ENCODE measurements at places on chromosomes 7 and 10. TPM values are rescaled to one million over a fixed set of nuclear protein-coding genes. Genes with fewer than 3 reads are reported as not detected.

GRCh38 chr7:141113131-141113530 lies 39.3 kb downstream of the TMEM178B start:
- no peak for DNase-seq

GRCh38 chr10:128867819-128868218 lies 599.2 kb upstream of the MGMT start:
- no peak for DNase-seq

DNA sequence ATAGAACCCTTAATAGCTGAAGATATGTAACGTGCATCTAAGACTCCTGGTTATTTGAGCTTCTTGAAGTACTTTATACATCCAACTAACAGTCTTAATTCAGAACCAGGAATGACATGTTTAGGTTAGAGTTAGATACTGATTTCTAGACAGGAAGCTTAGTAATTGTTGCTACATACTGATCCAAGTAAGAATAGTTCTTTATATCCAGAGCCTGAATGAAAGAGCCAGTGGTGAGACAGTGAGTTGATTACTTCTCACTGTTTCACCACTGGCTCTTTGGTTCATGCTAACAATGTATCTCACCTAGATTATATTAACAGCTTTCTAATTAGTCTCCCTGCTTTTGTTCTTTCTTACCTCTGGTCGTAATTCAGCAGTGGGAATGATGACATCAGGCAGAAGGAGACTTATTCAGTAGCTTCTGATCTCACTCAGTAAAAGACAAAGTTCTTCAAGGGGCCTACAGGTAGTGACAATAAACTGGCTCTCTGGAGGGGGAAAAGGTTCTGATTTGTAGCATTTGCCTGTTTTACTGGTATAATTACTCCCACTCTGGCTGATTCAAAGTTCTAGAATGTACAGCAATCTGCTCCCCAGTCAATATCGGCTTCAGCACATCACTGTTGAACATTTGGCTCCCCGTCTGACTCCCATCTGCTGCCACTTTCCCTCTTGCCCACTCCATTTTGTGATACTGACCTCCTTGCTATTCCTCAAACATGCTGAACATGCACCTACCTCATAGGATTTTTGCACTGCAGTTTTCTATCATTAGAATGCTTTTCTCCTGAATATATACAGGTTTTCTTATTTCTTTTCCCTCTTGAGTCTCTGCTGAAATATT lies 29.1 kb downstream of the MCU start:
- DNase-seq: no peak

DNA sequence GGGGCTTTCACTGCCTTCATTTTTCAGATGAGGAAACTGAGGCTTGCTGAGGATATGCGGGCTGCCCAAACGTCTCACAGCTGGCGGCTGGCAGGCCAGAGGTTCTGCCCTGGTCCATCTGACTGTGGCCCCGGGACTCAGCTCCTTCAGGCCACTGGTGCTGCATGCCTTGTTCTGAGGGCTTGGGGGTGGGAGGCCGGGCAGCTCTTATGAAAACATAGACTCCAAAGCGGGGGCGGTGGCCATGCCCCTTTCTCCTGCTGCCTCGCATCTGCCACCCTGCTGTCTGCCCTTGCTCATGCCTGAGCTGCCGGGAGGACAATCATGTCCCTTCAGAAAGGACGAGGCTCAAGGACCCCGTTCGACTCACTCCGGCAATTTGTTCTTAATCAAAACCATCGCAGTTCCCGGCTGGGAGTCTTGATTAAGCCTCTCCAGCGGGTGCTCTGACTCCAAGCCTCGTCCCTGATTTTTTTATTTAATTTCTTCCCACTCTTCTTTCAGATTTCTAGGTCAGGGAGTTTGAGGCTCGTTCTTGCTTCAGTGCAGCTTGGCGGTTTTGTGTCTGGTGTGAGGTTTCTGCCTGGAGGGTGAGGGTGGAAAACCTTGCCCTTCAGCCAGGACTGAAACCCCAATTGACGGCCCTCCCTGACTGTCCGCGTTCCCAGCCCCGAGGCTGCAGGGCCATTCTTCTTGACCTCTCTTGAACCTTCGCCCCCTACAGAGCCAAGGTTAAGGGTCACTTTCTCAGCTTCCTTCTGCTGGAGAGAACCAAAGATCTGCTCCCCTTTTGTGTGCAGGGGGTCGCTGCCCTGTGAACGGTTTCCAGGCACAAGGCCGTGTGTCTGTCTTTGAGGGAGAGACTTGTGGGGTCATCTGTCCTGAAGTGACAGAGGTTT lies 120.8 kb downstream of the DNAJB6 start:
- no peak for DNase-seq

DNA sequence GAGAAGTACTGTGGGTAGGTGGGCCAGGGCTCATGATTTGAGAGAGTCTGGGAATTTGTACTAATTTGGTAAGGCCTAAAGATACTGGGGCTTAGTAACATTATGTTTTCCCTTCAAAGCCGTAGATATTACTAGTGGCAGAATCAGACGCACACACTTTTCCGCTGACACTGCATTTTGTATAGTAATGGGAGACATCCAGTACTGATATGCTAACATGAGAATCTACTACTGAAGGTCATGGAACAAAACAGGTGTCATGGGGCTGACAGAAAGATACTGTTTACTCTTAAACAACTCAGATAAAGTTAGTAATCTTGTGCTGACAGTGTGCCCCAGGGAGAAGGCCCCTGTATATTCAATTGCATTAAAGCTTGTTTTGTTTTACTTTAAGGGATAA lies 11.1 kb upstream of the GIMAP7 start:
- no peak for DNase-seq

DNA sequence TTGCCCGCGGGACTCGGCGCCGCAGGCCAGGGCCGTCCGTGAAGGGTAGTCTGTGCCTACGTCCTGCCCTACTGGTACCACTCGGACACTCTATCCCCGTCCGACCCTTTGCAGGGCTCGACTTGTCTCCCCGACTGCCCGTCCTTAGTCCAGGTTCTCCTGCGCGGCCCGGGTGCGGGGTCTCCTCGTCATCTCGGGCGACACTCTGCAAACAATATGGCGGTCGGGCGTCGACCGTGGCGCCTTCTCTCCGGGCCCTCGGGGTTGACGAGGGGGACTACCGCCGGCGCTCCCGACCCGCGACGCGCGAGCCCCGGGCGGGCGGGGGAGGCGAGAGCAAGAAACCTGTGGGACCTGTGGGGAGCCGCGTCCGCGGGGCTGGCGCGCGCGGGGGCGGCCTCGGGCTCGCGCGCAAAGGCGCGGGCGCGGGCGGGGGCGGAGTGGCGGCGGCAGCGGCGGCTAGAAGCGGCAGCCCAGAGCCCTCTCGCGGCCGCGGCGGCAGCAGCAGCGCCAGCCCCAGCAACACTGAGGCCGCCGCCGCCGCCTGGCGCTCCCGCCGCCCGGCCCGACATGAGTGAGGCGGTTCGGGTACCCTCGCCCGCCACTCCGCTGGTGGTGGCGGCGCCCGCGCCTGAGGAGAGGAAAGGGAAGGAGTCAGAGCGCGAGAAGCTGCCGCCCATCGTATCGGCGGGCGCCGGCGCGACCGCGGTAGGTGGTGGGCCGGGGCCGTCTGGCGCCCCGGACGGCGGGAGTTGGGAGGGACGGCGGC lies at the start of gene HECTD2:
Gene HECTD2, plus strand, starts transcription at position 476 of the 769 bp plus-strand sequence. Its CDS starts 95 bp downstream, at position 571.
- DNase-seq: peak; percentile 50

DNA sequence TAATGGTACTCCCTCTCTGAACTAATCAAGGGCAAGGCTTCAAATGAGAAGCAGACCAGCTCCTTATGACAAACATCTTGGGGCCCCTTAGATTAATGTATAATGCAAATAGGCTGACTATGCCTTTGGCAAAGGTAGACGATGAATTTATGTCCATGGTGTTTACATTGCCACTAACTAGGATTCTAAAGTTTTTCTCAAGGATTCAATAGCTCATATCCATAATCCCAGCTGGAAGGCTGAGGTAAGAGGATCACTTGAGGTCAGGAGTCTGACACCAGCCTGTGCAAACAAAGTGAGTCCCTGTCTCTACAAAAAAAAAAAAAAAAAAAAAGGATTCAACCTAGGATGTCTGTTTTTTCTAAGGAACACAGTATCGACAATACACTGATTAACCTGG lies 96.5 kb downstream of the ORC5 start:
- no peak for DNase-seq

DNA sequence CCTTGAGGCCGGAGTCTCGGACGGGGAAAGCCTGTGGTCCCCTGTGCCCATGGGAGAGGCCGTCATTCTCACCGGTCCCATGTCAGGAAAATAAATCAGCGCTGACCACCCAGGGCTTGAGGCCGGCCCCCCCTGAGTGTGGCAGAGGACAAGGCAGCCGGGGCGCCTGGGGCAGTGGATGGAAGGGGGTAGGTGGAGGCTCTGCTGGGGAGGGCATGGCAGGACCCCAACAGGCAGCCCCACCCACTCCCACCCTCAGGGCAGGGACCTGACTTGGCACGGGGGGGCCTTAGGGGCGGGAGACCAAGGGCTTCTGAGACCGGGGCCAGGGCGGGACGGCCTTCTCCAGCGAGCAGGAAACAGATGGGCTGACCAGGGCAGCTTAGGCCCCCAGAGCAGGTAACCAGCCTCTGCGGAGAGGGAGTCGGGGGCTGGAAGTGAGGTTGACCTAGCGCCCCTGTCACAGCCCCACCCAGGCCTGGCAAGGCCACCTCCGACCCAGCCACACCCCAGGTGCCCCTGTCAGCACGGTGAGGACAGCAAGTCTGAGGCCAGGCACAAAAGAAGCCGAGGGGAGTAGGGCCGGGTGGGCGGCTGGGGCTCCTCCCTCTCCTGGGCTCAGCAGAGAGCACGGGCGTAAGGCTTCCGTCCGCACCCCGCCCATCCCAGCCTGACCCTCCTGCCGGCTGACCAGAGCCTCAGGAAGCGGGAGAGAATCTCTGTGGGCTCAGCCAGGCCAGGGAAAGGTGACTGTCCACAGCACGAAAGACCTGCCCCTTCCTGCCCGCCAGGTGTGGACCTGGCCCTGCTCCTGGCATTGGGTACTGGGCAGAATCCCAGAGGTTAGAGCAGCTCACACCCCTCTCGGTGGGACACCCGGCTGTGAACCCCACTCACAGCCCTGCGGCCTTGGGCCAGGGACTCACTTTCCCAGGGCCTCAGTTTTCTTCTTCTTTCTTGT lies 87.4 kb downstream of the FOXL3 start:
- no peak for DNase-seq

DNA sequence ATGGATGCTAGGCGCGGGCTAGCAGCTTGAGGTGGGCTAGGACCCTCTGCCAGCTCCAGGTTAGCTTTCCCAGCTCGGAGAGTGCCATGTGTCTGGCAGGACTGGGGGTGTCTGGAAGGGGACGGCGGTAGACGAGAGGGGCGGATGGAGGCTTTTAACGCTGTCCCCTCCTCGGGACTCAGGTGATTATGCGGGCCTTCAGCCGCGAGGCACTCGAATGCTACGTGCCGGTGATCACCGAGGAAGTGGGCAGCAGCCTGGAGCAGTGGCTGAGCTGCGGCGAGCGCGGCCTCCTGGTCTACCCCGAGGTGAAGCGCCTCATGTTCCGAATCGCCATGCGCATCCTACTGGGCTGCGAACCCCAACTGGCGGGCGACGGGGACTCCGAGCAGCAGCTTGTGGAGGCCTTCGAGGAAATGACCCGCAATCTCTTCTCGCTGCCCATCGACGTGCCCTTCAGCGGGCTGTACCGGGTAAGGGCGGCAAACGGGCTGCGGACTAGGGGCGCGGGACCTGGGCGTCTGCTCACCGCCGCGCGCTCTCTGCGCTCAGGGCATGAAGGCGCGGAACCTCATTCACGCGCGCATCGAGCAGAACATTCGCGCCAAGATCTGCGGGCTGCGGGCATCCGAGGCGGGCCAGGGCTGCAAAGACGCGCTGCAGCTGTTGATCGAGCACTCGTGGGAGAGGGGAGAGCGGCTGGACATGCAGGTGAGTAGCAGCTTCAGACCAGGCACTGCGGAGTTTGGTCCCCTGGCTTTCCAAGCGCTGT lies 1.1 kb downstream of the CYP26A1 start:
- no peak for DNase-seq

- DNase-seq: no peak
These were observed 6.3 kb downstream of the EN2 start for GRCh38 chr7:155464183-155464582.

- no peak for DNase-seq
These were observed 97.7 kb upstream of the FAM204A start for GRCh38 chr10:118439824-118440223.

DNA sequence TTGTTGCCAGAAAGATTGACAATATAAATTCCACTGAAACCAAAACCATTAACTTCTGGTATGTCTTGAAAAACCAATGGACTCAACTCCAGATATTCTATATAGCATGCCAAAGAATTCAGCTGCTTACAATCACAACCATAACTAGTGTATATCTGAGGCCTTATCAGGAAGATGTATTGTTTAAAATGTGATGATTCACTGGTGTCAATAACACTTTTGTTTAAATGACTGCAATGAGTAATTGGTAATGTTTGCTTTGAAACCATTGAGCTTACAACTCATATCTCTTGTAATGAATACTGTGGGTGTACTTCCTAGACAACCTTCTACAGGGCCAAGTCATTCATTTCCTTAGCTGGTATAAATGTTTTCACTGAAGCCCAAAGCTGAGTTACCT lies 727.9 kb upstream of the KCND2 start:
- peak; percentile 60 for DNase-seq

DNA sequence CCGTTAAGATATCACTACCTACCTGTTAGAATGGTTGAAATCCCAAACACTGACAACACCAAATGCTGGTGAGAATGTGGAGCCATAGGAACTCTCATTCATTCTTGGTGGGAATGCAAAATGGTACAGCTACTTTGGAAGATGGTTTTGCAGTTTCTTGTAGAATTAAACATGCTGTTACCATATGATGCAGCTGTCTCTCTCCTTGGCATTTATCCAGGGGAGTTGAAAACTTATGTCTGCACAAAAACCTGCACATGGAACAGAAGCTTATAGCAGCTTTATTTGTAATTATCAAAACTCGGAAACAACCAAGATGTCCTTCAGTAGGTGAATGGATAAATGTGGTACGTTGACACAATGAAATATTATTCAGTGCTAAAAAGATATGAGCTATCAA lies 199.5 kb downstream of the BICC1 start:
- no peak for DNase-seq

DNA sequence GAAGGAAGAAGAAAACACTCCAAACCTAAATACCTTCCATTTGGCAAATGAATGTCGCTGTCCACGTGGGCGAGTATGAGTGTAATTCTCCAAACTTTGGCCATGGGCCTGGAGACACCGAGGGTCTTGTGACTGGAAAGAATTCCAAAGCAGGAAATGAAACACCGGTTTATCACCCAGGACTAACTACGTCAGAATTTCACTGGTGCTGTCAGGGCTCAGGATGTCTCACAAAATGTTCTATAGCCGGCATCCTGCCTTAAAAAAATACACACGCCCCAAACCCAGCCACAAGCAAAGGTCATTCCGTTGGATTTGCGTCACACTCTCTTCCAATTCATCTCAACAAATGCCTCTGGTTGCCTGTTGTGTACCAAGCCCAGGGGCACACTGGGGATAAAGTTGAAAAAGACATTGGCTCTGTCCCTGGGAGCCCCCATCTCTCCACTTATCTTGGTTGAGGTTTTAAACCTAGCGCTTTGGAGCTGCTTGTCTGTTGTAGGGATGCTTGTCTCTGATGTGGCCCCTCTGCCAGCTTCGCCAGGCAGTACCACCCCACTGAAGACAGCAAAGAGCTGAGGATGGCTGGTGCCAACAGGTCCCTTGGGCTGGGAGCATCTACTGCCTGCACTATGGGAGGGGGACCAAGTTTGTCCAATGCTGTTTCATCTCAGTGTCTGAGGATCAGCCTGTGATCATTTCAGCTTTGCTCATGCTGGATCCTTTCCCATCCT lies 31.2 kb downstream of the GSTO2 start:
- peak; percentile 71 for DNase-seq

The ANKRD22 gene
- total RNA-seq: not detected

The VDAC2 gene
- 259 TPM for total RNA-seq

The CRHR2 gene
- not detected for total RNA-seq

The PRSS1 gene
- total RNA-seq: not detected

The PRRT4 gene
- total RNA-seq: 0.21 TPM

The FAM221A gene
- total RNA-seq: 4.8 TPM

The LRRC4 gene
- not detected for total RNA-seq

The ZNF479 gene
- not detected for total RNA-seq

The ADIRF gene
- not detected for total RNA-seq

Data from H4 (cell line).